ENCODE measurements at places on chromosomes 3 and 15.

DNA sequence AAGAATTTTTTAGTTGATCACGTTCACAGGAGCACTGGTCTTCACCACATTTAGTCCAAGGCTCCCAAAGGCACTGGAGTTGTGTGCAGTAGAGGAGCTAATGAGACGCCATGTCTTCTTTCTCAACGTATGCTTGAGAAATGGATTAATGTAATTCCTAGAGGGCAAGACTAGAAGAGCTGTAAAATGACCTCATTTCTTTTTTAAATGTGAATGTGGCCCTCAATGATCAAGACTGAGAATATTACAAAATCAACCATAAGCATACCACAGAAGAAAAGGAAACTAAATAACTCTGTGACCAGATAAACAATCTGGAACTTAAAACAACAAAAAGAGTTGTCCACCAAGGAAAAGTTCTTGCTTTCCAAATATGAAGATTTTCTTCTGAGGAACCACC is 112.1 kb upstream of the THBS1 start:
- ATAC-seq: no peak

GRCh38 chr3:98778383-98778782 is 15.2 kb downstream of the ST3GAL6 start:
- ATAC-seq: no peak

DNA sequence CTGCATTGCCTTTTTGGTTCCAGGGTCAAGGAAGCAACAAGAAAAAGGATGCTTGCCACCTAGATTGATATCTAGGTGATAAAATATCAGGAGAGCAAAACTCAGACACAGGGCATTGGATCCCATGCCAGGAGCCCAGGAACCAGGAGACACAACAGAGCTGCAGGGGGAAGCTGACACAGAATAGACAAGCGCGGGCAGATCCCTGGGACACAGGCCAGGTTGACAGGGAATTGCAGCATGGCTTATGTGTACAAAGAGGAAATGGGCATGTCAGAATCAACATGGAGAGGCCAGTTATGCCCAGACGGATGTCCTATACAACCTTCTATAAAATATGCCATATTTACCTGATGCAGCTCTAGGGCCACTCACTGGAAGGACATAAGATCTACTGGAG is 84.2 kb downstream of the SEMA6D start:
- ATAC-seq: peak; percentile 84

DNA sequence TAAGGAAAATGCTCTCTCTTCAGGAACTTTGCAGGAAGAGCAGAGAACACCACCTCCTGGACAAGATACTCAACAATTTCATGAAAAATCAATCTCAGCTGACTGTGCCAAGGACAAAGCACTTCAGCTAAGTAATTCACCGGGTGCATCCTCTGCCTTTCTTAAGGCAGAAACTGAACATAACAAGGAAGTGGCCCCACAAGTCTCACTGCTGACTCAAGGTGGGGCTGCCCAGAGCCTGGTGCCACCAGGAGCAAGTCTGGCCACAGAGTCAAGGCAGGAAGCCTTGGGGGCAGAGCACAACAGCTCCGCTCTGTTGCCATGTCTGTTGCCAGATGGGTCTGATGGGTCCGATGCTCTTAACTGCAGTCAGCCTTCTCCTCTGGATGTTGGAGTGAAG is 200.5 kb downstream of the AKAP13 start:
- peak; percentile 31 for ATAC-seq
